ENCODE measurements at places on chromosomes 2 and 18.
A peak's percentile ranks its signal among the peaks of the same experiment; 100 is the strongest.

GRCh38 chr2:40625849-40626248 is 174.0 kb upstream of the SLC8A1 start:
- no peak for DNase-seq

GRCh38 chr2:106581755-106582147 is 94.6 kb downstream of the CD8B2 start:
- no peak for DNase-seq

GRCh38 chr2:233811732-233812131 is 33.6 kb downstream of the MROH2A start:
- peak; percentile 20 for DNase-seq

DNA sequence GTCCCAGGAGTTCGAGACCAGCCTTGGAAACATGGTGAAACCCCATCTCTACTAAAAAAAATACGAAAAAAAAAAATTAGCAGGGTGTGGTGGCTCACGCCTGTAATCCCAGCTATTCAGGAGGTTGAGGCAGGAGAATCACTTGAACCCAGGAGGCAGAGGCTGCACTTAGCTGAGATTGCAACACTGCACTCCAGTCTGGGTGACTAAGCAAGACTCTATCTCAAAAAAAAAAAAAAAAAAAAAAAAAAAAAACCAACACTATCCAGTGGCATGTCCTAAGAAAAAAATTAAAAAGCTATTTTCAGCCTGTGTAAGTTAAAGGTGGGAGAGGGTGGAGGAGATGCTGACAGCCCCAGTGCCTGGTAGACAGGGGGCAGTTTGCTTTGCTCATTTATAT is 32.2 kb upstream of the REL start:
- no peak for DNase-seq

DNA sequence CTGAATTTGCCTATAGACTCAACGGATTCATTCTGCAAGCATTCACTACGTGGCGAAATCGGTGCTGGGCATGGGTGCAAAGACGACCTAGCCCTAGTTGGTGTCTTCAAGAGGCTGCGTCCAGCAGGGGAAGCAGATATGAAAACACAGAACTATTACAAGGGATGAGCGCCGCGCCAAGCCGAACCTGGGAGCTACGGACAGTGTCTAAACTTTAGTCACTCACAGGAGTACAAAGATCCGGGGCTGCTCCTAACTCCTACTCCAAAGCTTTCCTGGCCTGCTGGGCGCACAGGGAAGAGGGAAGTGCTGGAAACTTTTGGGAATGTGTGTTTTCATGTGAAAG is 732 bp upstream of the ANXA4 start:
- no peak for DNase-seq

DNA sequence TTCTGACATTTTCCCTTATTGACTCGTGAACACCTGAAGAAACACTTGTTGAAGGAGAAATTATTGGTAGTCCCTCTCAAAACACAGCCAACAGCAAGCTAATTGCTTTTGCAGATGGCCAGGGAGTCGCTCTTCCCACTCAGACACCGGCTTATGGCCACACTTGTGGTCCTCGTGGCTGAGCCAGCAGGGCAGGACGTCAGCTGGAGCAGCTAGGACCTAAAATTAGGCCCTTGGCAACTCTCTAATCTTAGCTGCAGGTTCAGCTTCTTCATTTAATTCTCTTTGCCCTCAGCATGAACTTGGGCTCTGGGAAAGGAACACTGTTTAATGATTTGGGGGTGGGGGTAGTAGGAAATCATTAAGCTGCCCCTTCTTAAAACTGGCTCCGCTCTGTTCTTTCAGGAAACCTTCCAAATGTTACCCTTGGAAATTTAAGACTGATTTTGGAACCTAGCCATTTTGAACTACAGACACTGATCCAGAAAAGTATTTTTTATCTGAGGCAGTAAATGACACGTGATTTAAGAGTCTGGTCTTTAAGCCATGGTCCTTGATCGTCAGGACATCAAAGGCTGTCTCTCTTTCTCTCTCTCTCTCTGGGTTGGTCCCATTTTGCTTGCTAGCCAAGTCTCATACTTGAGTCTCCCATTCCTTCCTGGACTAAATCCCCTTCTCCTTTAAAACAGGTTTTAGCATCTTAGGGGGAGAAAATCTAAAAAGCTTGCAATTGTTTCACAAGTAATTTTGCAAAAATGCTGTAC is 77.5 kb downstream of the CDK15 start:
- DNase-seq = no peak

DNA sequence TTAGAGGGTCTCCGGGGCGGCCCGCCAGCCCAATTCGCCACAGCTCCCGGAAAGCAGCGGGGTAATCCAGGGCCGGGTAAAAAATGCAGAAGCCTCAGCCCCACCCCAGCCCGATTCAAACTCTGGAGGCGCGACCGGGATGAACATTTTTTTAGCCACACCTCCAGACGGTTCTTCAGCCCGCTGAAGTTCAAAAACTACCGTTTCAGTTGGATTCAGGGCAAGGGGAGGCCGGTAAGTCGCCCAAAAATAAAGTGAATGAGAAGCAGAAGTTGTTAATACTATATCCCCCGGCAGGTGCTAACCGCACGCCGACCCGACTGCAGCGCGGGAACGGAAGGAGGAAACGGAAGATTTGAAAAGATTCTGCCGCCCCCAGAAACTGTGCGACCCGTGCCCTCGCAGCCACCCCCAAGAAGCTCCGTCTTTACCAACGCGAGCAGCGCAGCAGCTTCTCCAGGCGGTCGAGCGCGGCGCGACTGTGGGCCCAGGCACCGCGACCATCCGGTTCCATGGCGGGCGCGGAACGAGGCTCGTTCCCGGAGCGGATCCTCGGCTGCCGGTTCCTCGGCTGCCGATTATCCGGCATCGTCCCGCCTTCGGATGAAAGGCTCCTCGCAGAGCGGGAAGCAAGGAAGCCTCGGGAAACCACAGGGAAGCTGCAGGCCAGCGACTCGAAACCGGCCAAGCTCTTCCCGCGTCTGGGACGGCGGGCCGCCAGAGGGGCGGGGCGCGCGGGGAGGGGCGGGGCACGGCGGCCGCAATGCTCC is at the start of gene BARD1:
Gene BARD1, minus strand, starts transcription at position 703 of the 770 bp plus-strand sequence. Its CDS starts 114 bp downstream, at position 589.
- DNase-seq = peak; percentile 63

DNA sequence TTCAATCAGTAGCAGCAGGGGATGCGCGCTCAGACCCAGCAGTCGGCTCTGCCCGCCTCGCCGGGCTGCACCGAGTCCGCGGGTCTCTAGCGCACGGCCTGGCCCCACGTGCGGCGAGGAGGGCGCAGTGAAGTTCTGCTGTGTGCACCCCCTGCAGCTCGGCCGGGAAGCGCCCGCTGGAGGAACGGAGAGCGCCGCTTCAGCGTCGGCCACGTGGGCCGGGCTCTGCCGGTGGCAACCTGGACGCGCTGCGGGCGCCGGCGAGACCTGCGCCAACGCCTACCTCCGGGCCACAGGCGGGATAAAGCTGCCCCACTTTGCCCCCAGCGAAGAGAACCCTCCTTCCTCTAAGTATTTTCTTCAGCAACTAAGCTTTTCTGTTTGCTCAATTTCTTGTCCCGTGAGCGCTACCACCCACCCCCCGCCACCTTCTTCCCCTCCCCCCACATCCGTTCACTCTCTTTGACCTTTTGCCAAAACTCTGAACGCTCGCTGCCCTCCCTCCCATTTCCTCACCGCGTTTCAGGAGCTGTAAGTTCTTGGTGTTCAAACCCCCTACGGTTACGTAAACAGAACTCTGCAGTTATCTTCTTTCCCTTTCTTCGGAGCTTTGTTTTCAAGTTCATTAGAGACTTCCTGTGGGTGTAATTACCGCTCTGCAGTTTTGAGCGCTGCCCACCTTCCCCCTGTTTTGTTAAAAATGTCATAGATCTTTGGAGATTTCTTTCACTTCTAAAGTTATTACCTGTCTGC is 42.6 kb upstream of the EDAR start:
- DNase-seq = peak; percentile 71

- DNase-seq = no peak
These were observed 50.6 kb upstream of the IL1R1 start for GRCh38 chr2:102091908-102092307.

DNA sequence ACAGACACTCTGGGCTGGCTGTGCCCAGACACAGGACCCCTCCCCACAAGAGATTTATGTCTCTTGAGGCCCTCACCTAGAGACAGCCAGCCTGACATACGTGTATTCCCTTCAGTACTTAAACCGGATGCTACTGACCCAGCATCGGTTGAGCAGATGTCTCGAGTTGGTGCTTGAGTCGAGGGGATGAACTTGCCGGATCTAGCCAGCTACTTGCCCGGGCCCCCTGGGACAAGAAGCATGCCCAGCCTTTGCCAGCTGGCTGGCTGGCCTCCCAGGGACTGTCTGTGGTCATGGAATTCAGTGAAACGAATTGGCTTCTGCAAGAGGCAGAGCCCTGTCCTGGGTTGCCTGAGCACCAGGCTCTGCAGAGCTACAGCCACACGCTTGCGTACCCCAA is 36.0 kb downstream of the DNMT3A start:
- peak; percentile 43 for DNase-seq

DNA sequence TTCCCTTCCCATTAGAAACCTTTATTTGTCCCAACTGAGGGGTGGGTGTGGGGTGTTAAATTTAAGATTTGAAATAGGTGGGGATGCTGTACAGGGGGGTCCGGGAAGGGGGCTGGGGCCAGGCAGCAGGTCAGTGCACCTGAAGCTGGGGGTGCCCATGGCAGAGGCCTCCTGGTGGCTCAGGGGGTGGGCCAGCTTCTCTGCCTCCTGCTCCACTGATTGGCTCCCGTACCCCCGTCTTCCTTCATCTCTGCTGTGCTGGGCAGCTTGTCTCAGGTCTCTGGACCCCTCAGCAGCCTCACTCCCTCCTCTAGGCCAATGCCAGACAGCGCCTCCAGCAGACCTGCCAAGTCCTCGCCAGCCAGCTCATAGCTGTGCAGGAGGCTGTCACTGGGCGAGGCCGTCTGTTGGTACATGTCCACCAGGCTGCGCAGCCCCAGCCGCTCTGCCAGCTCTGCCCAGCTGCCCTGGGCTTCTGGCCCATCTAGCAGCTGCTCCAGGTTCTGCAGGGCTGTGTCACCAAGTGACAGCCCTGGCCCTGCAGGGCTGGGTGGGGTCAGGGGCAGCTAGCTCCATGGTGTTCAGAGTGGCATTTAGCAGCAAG is 2.0 kb upstream of the ANKRD62 start:
- no peak for DNase-seq

- no peak for DNase-seq
These were observed 35.1 kb downstream of the HADHB start for GRCh38 chr2:26279886-26280285.

DNA sequence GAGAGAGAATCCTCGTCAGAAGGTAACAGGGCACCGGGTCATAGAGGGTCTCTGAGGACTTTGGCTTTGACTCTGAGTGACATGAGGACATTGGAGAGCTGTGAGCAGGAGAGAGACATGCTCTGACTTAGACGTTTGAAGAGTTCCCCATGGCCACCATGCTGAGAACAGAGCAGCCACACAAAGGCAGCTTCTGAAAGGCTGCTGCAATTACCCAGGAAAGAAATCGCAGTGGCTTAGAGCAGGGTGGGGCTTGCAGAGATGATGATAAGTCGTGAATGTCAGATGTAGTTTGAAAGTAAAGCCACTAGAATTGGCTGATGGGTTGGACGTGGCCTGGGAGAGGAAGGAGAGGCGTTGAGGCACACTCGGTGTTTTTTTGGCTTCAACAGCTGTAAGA is 79.0 kb downstream of the ZCCHC2 start:
- DNase-seq = no peak

Data from ecto neural progenitor cell (in vitro differentiated cells).